CD4-positive, alpha-beta T cell treated with Interleukin-6 for 4 hours (primary cell): ENCODE measurements at places on chromosomes 2 and 18.

GRCh38 chr2:11160731-11161455, 5.6 kb downstream of the SLC66A3 start:
- DNase-seq: no peak

- DNase-seq: no peak
These were observed 2.4 kb upstream of the VPS54 start for GRCh38 chr2:64021578-64021977.

DNA sequence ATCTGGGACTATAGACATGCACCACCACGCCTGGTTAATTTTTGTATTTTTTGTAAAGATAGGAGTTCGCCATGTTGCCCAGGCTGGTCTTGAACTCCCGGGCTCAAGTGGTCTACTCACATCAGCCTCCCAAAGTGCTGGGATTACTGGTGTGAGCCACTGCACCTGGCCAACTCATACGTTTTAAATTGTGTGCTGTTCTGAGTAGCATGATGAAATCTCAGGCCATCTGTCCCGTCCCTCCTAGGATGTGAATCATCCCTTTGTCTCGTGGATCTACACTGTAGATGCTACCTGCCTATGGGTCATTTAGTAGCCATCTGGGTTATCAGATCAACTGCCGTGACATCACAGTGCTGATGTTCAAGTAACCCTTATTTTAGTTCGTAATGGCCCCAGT, 38.5 kb upstream of the RMP24 start:
- DNase-seq: no peak

- DNase-seq: no peak
These were observed 20.9 kb upstream of the TFPI start for GRCh38 chr2:187574969-187575750.

DNA sequence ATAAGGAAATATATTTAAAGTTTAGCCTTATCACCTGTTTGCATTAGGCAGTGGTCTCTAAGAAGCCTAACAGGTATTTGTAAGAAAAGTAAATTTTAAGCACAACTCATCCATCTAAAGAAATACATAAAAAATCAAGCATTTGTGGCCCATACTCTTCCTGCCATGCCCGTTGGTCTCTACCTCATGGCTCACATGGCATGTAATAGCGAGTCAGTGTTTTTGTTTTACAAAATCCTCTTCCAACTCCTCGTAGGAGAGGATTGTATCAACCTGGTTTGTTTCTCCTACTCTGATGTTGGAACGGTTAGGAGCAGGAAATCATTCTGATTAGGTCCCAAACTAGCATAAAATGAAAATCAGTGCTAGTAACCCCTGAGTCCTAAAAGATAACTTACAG, 91.8 kb downstream of the FMNL2 start:
- no peak for DNase-seq

- DNase-seq: no peak
These were observed 601.7 kb upstream of the VRK2 start for GRCh38 chr2:57444752-57445430.

DNA sequence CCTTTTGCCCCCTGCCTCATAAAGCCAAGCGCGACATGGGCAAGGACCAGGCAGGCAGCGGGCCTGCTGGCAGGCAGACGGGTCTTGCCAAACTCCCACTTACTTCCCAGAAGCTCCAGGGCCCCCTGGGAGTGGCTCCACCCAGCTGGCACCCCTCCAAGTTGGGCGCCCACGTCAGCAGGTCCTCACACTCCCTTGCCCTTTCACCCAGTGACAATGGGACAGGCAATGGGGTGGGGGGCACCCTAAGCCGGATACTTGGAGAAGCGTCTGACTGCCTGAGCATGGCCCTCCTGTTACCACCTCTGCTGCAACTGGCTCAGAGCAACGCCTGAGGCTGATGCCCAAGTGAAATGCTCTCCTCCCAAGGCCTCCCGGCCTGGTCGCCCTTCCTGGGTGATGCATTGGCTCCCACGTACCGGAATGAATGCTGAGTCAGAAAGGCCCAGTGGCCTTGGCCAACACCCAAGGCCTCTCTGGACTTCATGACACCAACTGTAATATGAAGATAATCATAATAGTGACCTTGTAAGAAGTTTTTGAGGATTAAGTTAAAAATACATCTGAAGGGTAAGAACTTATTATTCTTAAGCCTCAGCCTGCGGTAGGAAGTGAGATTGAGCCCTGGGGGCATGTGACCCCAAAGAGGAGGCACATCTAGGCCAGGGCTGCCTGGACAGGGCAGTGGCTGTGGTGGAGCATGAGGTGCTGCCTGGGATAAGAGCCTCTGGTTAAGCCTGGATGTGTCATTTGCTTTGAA, 31.6 kb downstream of the KCNK3 start:
- DNase-seq: no peak

GRCh38 chr2:167706800-167707199, 540.6 kb downstream of the STK39 start:
- no peak for DNase-seq

DNA sequence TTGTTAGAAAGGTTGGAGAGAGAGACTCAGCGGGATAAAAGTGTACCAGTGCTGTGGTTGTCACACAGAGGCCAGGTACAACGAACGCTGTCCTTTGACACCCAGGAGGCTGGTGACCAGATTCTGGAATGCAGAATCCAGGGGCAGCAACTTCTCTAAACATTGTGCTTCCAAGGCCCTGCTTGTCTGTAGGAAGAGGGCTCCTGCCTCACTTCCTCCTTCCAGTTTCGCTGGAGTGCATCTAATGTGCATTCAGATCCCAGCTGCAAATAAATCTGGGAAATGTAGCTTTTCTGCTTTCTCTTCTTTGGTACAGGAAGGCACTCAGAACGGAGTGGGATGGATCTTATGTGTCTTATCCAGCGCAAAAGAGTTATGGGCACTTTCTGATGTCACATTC, 171.8 kb upstream of the ATP5MC3 start:
- no peak for DNase-seq

- DNase-seq: no peak
These were observed 31.0 kb downstream of the CELF4 start for GRCh38 chr18:37534627-37535026.

DNA sequence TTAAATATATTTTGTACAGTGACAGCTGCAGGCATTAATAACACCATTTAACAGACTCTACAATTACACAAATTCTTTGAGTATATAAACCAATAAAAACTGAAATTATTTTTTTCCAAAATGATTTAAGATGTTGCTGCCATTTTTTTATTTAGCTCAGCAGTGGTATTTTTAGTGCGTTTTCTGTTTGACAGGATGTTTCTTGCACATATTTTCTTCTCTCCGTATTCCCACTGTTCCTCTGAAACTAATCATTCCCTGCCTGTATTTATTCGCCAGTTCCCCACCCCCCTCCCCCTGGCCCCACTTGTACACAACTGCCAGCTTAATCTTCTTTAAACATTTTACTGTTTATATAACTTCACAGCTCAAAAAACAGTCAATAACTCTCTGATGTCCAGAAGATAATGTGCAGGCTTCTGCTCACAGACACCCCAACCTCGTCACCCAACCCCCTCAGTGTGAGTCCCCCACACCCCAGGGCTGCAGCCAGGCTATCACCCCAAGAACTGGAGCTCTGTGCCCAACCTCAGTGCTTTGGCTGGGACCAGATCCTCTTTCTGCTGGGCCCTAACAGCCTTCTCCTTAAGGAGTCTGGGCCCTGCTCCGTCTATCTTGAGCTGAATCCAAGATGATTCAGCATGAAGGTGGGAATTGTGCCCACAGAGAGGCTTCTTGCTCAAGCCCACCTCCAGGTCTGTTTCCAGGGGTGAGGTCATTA, 41.6 kb upstream of the MAP4K4 start:
- no peak for DNase-seq

- DNase-seq: no peak
These were observed 45.6 kb downstream of the ZNF519 start for GRCh38 chr18:14086458-14087231.

GRCh38 chr2:10196948-10197696, 74.6 kb downstream of the RRM2 start:
- DNase-seq: no peak

DNA sequence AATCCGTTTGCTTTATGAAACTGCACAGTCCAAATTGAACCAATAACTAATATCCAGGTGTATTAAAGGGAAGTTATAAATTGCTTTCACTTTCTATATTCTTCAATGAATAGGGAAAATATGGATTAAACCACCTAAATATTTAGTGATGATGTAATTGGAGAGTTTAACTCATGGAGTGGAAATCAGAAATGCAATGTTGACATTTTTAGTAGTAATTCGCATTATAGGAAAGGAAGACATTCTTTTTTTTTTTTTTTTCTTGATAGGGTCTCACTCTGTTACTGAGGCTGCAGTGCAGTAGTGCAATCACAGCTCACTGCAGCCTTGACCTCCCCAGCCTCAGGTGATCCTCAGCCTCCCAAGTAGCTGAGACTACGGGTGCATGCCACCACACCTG, 321.9 kb downstream of the RNF144A start:
- DNase-seq: no peak

DNA sequence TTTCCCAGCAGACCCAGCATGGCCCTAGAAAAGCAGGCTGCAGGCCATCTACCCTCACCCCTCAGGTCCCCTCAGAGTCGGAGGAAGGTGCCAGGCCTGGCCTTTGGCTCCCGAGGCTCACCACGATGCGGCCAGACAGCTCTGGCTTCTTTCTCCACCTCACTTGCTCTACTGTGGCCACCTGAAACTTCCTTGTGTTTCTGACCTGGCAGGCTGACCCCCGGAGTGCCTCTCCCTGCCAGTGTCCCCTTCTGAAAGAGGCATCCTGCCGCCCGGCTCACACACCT, 375.0 kb upstream of the HS6ST1 start:
- no peak for DNase-seq

- DNase-seq: no peak
These were observed 292.5 kb upstream of the CNTNAP5 start for GRCh38 chr2:123732563-123732962.

DNA sequence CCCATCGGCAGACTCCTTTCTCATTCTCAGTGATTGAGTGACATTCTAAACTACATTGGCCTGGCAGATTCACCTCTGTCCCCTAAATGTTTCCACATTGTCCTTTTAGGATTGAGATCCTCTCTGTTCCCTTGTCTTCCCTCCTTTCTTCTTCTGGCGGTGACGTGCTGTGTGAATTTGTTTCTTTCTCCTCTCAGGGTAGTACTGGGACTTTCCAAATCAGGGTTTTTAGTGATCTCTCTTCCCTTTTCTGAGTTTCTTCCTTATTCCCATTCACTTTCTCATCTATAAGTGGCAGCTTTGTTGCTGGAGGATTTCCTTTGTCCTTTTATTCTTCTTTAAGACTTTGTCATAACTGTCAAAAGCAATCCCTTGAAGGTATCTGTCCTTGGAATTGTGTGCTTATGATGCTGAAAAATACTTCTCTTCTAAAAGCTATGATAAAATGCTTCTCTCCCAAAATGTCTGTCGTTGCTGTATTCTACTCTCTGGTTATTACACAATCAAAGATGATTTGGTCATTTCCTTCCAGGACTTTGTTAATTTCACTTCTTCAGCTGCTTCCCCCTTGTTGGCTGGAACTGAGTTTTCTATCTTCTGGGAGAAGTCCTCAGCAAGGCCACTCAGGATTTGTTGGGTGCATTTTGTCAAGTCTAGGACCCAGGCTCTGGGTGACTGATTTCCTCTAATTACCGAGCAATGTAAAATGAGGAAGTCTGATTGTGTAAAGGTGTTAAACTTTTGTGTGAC, 4.9 kb upstream of the IL1B start:
- no peak for DNase-seq

GRCh38 chr18:25351280-25351775, 638 bp downstream of the ZNF521 start:
- DNase-seq: no peak

GRCh38 chr2:121860758-121861227, 105.3 kb downstream of the TSN start:
- no peak for DNase-seq

DNA sequence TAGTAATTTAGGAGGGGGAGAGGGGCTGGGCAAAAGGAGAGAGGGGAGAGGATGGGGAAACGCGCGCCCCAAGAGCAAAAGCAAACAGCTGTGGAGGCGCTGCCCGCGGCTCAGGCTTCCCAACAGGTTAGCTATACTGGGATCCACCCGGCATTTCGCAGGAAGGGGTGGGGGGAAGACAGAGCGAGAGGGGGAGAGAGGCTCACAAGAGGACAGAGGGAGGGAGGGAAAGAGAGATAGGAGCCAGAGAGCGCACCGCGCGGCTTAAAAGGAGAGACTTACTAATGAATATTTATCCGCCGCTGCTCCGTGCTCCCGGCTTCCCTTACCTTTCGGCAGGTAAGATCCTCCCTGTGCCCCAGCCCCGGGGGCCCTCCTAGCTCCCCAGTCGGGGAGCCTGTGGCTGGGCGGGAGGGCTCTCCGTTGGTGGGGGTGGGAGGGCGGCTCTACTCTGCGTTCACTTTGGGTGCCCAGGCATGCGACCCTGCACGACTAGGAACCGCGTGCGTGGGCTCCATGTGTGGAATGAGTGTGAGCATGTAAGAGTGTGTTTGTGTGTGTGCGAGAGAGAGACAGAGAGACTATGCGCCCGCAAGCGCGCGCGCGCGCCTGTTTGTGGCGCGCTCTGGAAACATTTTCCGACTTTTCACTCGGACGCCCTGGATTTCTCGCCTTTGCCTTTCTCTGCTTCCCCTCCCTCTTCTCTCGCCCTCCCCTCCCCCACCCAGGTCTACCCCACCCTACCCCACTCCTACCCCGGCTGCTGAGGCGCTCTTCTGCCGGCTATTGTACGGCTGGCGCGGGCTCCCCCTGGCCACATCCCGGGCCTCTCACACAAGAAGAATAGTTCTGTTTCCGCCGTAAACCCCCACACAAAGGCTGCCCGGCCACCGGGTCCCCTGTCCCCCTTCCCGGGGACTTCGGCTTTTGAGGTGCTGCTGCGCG, 7.2 kb upstream of the SIX3 start:
- DNase-seq: no peak

DNA sequence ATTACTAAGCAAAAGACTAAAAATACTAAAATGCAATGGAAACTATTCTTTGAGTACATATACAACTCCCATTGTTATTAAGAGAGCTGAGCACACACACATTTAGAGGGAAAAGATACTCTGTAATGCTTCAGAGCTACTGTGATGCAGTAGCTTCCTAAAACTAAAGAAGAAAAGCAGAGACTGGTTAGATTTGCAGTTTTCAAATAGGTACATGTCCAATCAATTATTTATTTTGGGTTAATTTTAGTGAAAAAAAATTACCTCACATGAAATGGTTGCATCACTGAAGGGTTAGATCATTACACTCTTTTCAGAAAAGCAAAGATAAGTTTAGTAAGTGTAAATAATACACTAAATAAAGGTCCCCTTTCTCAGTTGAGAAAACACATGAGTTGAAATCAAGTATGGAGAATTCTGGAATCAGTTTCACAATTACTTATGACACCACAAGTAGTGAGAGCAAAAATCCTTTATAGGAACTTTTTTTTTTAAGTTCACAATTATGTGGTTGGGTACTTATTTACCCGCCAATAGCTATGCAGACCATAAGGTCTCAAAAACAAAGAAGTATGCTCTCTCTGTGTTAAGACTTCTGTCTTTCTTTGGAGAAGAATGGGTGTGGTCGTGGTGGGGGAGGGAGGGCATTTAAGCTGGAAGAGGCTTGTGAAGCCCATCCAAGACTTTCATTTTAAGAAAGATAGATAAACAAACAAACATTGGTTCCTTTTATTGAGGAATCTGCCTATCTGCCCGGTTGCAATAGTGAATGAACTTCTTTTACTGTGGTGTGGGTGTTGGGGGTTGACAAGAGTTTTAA, 25.3 kb upstream of the SERTAD2 start:
- DNase-seq: no peak
